ENCODE measurements at places on chromosomes 4 and X. TPM values are rescaled to one million over a fixed set of nuclear protein-coding genes. Genes with fewer than 3 reads are reported as not detected.

GRCh38 chr4:86924811-86925210 is 10.0 kb upstream of the AFF1 start:
- no peak for DNase-seq

DNA sequence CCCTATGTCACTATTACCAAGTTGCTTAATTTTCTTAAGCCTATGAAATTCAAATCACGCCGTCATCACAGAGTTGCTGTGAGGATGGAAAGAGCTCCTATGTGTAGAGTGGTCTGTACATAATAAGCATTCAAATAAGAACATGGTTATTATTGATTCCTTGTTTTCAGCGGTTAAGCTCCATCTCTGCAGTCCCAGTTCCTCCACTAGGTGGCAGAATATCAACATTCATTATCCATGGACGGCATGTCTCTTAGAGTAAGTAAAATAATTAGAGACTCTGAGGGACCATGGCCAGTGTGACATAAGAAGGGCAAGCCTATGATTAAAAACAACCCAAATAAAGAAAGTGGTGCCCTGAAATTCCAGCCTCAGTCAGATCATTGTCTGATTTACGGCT is 132.5 kb upstream of the NHS start:
- DNase-seq = peak; percentile 6

The CXCL11 gene
- 0.85 TPM for total RNA-seq

The BMX gene
- total RNA-seq = 4.8 TPM

The RAI2 gene
- total RNA-seq = 4.7 TPM

DNA sequence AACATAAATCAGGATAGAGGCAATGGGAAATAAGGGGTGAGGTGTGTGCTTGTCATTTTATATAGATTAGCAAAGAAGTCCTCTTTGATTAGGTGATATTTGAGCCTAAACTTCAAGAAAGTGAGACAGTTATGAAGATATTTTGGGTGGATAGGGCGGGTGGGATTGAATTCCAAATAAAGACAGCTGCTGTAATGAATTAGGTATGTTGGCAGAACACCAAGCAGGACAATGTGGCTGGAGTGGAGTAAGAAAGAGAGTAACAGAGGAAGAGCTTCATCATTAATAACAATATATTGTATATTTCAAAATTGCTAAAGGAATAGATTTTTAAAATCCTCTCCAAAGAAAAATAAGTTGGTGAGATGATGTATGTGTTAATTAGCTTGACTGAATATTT is 91.0 kb upstream of the CENPE start:
- DNase-seq = no peak

DNA sequence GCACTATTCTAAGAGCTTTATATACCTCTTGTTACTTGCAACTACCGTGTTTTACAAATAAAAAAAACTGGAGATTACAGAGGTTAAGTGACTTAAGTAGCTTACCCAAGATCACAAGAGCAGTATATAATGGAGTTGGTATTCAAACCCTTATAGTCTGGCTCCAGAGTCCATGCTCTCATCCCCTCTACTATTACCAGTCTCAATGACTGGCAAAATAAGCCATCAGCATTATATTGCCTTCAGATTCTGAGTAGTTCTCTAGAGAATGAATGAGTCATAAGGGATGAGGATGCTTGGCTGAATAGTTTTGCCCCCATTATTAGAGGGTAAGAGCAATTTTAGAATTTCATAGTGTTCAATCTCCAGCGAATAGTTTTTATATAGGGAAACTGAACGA is 170.1 kb upstream of the ATOH1 start:
- DNase-seq = no peak

DNA sequence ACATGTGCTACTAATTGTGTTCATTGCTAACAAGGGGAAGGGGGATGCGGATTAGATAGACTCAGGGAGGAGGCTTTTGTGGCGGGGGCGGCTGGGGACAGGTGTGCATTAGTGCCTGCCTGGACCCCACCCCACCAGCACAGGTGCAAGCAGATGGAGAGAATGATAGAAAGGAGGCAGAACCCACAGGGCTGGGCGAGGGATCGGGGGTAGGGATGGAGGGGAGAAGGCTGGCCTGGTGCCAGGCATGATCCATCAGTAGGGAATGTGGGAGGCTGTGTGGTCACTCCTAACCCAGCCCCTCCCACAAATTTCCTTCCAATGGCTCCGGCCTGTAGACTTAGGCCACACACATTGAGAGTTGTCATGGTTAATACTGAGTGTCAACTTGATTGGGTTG is 30.5 kb upstream of the CRMP1 start:
- DNase-seq = no peak

- DNase-seq = no peak
Measured at GRCh38 chrX:111506826-111507225, 4.6 kb upstream of the SERTM2 start.

GRCh38 chr4:132572210-132572609 is 576.9 kb upstream of the PCDH10 start:
- no peak for DNase-seq

The FAM47E gene
- 4.0 TPM for total RNA-seq

GRCh38 chrX:24131476-24131875 is 18.1 kb upstream of the ZFX start:
- no peak for DNase-seq

Measured in urinary bladder (tissue), 4 donors.